ENCODE measurements at places on chromosomes 5 and 9.

DNA sequence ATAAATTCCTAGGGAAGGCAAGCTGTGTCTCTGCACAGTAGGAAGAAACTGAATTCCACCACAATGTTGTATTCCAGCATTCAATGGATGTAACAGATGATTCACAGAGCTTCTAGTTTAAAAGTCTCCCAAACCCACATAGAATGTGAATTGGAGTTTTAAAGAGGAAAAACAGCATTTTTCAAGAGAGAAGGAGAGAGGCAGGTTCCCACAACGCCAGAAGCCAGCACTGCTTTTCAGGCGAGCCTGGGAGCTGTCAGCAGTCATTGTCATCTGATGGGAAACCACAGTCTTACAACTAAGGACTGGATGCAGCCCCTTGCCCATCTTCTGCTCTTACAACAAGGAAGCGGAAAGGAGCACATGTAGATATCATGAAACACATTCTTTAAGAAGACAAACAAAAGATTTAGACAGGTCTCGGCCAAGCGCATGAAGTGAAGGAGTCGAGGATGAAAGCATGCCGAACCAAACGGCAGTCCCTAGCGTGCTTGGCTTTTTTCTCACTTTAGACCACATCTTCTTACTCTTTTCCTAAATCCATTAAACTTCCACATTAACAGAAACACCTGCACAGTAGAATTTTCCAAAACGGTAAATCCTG lies 638 bp downstream of the DIRAS2 start:
- no peak for DNase-seq

GRCh38 chr5:67081261-67081660 lies 115.3 kb downstream of the CD180 start:
- DNase-seq, result no peak

- DNase-seq, result no peak
Measured at GRCh38 chr5:29079771-29080170, 2041.4 kb upstream of the CDH9 start.

DNA sequence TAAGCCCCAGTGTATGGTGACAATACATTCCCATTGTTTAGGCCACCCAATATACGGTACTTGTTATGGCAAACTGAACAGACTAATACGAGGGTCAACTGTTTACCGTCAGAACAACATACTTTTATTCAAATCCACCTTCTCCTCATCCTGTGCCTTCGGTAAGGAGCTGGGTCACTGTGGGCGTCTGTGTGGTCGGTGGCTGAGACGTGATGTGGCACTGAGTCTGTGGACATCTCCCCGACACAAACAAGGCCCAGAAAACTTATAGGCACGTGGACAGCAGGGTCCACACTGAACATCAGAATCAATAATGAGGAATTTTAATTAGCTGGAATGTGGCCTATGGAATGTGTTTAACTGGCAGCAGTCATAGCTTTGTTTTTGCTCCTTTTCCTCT lies 154.3 kb upstream of the IRX2 start:
- DNase-seq, result no peak

GRCh38 chr9:118457171-118458000 lies 753.2 kb downstream of the TLR4 start:
- DNase-seq, result no peak

DNA sequence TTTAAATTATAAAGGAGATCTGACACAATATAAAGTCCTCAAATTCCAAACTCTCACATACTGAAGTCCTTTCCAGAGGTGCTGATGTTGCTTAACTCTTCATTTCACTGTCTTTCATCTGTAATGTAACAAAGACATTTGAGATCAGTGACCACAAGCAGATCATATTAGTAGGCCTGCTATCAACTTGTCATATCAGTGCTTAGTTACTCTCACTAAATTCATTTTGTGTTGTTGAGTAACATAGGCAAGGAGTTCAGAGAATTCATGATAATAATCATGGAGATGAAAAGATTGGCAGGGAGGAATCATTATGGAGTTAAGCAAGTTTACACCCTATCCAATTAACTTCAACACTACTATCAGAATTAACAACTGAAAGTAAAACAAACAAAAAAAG lies 571.0 kb upstream of the ARRDC3 start:
- no peak for DNase-seq

DNA sequence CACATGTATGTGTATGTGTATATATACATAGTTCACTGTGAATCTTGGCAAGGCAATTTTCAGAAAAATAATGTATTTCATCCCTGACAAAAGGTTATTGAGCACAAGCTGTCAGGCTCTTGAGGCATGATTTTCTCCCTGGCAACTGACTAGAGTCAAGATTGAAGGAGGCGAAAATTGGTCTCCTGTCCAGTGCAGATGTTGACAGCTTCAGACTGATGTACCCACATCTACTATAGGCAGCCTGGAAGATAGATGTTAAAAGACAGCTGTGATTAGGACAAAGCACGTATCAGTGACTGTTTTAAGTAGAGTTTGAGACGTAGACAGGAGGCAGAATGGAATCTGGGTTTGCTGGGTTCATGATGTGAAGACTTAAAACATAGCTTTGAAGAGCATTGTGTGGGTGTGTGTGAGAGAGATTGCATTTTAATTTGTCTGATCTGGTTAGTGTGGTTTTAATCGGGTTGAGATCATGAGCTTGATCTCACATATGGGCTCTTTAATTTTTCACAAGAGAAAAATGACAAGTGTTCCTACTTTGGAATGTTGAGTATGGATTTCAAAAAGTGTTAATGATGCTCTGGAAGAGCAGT lies 39.1 kb downstream of the CTNNA1 start:
- DNase-seq, result no peak

DNA sequence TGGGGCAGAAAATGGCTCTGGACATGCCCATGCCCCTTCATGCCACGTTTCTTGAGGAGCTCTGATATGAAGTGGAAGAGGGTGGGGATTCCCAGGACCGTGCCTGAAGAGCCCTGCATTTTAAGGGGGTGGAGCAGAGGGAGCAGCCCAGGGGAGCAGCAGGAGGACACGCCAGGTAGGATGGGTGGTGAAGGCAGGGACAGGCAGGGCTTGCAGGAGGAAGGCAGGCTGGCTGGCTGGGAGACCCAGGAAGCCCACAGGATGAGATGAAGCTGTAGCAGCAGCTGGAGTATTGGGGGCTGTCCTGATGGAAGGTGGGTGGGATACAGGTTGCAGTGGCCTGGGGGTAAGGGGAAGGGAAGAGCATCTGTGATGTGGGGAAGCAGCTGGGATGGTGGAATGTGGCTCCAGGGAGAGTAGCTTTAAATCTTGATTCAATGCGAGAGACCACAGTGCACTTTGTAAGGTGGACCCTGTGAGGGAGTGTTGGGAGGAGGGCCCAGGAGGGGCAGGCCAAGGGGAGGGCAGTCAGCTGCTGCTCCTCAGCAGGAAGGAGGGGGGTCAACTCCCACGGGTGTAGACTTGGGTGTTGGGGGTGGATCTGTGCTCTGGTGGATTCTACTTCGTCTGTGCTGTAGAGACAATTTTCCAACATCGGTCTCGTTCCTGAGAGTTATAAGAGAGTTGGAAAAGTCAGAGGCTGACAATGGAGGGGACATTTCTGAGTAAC lies 242.6 kb upstream of the IRX4 start:
- no peak for DNase-seq

DNA sequence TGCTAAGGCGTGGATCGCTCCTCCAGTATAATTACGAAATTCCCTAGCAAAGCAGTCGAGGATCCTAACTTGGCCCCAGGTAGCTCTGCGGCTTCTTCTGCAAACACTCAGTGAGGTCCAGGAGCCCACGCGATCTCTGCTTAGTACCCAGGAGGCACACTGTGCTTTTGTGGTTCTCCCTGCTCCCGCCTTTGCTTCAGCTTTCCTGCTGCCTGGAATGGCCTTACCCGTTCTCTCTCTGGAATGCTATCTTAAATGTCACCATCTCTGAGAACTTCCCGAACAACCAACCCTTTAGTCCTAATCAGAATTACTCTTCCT lies 639 bp downstream of the INVS start:
- no peak for DNase-seq

GRCh38 chr5:119123280-119123679 lies 52.4 kb downstream of the DMXL1 start:
- DNase-seq, result no peak

GRCh38 chr9:98854266-98854665 lies 46.8 kb downstream of the GALNT12 start:
- no peak for DNase-seq

DNA sequence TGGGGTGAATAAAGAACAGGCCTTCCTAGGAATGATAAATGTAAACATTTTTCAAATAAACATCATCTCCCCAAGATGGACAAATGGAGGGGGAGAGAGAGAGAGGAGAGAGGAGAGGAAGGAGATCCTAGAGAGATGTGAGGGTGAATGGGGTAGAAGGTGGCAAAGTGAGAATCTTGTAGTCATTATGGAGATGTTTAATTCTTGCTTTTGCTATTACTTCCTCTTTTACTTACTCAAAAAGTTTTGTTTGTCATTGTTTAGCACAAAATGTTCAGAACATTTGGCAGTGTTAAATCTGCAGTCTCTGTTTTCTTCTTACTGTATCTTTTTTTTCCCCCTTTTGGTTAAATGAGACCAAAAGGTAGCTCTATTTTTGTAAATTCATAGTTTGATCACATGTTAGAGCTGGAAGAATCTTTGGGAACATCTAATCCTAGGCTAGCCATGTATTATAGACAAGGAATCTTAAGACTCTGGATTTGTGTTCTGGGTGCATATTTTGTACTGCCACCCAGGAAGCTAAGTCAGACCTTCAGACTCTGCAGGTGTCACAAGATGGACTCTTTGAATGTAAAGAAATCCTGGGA lies 266.1 kb downstream of the NTRK2 start:
- no peak for DNase-seq
